Stimulated activated CD4-positive, alpha-beta T cell treated with anti-CD3 and anti-CD28 coated beads, Interleukin-15, amount 100 ng/mL, for 48 hours (primary cell): ENCODE measurements at places on chromosomes 12 and 14.

DNA sequence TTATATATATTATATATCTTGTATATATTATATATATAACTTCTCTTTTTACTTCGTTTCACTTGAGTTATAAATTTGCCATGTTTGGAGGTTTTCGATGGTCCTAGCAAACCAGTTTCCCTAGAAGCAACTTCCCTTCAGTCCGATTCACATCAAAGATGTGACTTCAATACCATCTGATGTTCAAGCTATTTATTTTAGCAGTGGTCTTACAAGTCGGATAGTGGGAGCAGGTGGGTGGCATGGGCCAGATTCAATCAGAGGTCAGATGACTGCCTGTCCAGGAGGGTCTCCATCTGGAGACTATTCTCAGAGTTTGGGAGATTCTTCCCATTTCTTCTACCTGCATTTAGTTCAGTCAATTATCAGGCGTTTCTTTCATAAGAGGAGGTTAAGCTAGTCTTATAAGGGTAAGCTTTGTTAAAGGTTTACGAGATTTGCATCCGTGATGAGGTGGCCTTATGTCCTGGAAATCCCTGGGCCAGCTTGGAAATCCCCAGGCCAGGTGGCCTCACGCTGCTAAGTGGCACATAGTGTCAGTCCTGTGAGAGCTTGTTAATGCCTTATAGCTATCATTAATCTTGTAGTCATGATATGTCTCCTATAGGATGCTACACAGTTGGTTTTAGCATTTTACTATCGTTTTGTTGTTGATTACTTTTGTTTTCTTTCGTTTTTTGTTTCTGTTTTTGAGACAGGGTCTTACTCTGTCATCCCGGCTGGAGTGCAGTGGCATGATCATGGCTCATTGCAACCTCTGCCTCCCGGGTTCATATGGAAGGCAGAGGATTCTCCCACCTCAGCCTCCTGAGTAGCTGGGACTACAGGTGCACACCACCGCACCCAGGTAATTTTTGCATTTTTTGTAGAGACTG lies 145.8 kb downstream of the BICD1 start:
- DNase-seq = no peak

GRCh38 chr14:78985668-78986381 lies 815.7 kb downstream of the NRXN3 start:
- DNase-seq = no peak

DNA sequence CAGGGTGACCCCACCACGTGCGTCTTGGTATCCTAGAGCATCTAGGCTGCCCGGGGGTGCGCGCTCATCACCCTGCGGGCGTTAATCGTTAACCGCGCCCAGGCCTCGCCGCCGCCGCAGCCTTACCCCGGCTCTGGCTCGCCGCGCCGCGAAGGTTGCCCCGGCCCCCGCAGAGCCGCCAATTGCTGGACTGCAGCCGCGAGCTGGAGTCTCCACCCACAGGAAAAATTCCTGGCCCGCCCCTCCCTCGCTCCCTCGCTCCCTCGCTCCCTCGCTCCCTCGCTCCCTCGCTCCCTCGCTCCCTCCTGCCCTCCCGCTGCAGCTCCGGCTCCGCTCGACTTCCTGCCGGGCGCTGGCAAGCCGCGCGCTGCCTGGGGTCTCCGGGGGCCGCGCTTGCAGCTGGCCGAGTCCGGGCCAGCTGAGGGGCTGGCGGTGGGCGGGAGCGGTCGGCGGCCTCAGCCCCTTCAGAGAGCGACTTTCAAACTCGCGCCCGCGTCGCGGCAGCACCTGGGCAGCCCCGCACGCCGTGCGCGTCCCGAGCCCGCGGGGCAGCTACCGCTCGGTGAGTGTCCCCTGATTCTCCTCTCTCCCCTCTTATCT lies at the start of gene PLEKHG3:
Gene PLEKHG3 (plus strand): TSS at position 282 of the 600 bp plus-strand sequence. CDS start 23,208 bp downstream, outside the sequence.
- DNase-seq = no peak

- DNase-seq = no peak
These were observed 195.6 kb upstream of the KRR1 start for GRCh38 chr12:75706786-75707605.

GRCh38 chr12:57460468-57460784 lies 841 bp downstream of the GLI1 start:
- no peak for DNase-seq

- no peak for DNase-seq
These were observed 28.3 kb upstream of the ATP2A2 start for GRCh38 chr12:110252716-110253115.

DNA sequence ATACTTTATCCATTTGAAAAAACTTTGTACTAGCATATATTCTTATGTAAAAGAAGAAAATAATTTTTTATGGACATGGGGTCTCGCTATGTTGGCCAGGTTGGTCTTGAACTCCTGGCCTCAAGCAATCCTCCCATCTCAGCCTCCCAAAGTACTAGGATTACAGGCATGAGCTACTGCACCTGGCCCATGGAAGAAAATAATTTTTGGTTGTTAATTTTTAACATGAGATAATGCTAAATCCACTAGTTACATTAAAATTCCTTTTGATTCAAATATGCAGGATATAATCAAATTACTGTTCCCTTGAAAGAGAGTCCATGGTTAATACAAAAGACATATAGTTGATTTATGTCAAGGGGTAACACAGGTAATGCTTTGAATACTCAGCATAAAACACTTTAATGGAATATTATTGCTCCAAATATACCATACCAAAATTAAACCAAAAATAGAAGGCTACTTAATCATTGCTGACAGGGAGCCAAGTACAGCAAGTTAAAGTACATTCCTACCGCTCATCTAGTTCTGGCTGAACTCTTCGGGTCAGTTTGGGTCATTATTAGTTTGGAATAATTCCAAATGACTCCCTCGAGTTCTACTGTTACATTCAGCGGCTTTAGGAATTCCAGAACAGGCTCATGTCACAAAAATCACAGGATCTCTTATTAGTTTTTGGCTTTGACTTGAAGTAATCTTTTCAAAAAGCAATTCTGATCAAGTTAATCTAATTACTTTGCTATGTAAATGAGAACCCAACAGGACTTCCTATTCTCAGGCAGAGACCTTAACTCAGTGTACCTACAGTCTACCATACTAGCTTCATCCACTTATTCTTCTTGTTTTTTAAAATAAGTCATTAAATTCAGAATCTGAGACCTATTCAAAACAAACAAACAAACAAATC lies 6.1 kb downstream of the SOS2 start:
- no peak for DNase-seq

GRCh38 chr12:42539696-42540095 lies 49.9 kb downstream of the PRICKLE1 start:
- DNase-seq = no peak

GRCh38 chr14:67285876-67286452 lies 44.7 kb downstream of the PALS1 start:
- DNase-seq = no peak

DNA sequence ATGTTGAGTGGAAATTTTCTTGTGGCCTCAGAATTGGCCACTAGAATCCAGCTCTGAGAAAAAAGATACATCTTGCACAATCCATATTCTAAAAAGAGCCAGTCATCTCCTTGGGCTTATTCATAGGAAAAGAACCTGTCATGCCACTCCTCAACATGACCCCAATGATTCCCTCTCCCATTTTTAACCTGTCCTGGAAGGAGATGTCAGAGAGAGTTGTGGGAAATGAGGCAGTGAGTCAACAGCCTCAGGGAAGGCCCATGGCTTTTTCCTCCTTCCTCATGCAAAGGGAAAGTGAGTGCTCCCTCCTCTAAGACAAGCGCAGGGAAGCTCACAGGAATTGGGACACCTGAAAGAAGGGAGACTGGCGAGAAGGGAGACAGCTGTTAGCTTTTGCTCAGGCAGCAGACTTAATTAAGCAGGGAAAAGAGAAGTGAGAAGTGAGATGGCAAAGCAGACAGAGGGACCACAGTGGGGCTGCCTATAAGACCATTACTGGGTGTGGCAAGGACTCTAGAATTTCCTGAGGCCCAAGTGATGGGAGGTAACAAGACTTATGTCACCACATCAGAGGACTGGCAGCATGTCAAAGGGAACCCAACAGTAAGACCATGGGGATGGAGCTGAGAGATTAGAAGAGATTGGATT lies 10.2 kb upstream of the DHRS7 start:
- DNase-seq = no peak

- DNase-seq = no peak
These were observed 106.7 kb downstream of the PPP2R5E start for GRCh38 chr14:63436286-63437098.

- no peak for DNase-seq
These were observed 1487.0 kb upstream of the FLRT2 start for GRCh38 chr14:84042992-84043391.

DNA sequence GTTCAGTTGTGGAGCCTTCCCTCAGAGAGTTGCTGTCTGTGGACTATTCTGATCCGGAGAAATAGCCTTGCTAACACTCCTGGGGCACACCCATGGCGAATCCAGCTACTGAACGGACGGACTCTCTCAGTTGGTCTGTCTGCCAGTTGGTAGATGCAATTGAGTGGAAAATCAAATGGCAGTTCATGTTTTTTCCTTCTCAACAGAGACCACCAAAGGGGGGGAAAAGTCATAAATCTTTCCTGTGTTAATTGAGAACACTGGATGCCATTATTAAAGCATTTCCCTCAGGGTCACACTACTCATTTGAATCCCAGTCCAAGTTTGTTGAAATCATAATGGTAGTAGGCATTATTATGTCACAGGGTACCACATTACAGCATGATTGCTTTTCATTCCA lies 354.3 kb upstream of the FAR2 start:
- no peak for DNase-seq

GRCh38 chr14:59046746-59047145 lies 141.7 kb upstream of the DAAM1 start:
- DNase-seq = no peak

DNA sequence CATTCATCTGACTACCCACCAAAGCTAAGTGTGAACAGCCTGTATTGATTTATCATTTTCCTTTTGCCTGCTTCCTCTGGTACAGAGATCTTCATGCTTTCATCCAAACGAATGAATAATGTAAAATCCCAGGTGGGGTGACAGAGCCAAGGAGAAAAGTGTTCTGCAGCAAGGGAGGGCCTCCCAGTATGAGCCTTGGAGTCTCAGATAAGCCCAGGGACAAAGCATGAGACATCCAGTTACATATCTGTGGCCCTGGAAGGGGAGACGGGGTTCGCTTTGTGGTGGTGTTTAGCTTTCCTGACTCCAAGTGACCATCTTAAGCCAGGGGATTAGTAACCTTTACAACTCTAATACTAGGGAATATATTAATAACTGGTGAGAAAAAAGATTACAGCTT lies 177.1 kb downstream of the ETV6 start:
- no peak for DNase-seq

DNA sequence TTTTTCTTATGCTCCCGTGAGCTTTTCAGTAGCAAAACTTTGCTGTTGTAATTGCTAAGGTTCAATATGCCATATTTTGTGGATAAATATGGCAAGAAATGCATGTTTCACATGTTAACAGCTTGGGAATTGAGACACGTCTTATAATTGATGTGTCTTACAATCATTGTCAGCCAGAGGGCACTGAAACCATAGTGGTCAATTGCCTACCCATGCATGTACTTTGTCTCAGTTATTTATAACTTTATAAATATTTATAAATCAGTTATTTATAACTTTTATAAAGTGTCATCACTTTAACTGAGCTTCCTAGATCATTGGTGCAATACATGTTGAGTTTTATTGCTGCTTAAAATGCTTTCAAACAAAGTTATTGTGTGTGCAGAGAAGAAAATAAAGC lies 82.0 kb downstream of the CATSPERB start:
- DNase-seq = no peak

DNA sequence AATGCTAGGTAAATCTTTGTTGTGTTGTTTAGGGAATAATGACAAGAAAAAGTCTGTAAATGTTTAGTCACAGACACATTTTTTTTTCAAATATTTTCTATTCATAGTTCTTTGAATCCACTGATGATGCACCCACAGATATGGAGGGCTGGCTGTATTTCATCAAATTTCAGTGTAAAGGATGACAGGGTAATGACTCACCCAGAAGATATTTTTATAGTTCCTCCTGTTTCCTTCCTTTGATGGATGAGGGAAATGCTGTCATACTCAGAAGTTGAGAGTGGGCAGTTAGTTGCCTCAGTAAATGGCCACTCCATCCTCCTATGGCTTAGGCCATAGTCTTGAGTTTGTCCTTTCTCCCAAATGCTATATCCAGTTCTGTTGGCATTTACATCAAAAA lies 76.9 kb upstream of the REP15 start:
- DNase-seq = no peak

DNA sequence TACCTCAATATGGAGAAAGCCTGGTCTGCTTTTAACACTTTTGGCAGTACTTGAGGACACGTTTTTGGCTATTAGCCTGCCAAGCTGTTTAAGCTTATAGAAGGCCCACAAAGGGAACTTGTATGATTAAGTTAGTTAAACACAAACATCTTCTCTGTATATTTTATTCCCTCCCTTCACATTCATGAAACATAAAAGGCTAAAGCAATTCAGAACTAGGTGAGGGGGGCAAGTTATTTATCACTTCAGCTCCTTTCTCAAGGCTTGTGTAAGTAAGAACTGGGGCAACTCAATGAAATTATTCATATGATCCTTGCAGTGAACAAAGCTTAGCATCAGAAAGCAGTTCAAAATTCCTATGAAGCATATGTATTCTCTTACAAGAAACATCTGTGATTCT lies 7.5 kb downstream of the PRICKLE1 start:
- no peak for DNase-seq

- no peak for DNase-seq
These were observed 95.0 kb upstream of the CCND2 start for GRCh38 chr12:4178424-4179170.

GRCh38 chr14:56082880-56083279 lies 35.3 kb upstream of the PELI2 start:
- DNase-seq = no peak

DNA sequence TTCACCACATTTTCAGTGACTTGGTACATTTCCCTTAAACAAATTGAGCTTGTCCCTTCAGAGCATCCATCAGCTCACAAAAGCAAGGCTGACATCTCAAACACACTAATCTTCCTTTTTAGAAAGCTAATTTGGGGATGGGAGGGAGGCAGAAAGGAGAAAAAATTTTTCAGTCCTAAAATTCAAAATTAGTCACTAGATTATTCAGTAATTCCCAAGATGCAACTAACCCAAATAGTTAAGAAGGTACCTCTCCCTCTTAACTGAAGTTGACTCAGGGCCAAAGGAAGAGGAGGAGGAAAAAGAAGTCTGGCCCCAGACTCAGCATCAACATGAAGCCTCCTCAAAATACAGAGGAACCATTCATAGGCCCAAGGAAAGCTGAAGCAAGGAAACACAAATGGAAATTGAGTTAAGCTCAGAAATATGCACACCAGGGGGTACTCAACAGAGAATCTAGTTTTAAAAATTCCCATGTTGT lies 21.7 kb downstream of the CBX5 start:
- DNase-seq = no peak

- no peak for DNase-seq
These were observed 181.8 kb downstream of the GRIN2B start for GRCh38 chr12:13799574-13799973.

- DNase-seq = no peak
These were observed 42.7 kb downstream of the DBX2 start for GRCh38 chr12:45008211-45008610.

GRCh38 chr14:105439710-105440553 lies 20.3 kb downstream of the MTA1 start:
- no peak for DNase-seq
